Suprapubic skin (tissue), 4 donors: ENCODE measurements at places on chromosomes 3 and 15. TPM values are rescaled to one million over a fixed set of nuclear protein-coding genes. Genes with fewer than 3 reads are reported as not detected.

- no peak overlapping the region for H3K27ac ChIP-seq
- H3K27me3 ChIP-seq = peaks cover 5% of the 10 kb centered on the region
- no peak overlapping the region for H3K4me3 ChIP-seq
- DNase-seq = no peak
- no peaks in the 10 kb centered on the region for H3K4me1 ChIP-seq
- no peaks in the 10 kb centered on the region for H3K36me3 ChIP-seq
Measured at GRCh38 chr3:39208463-39209055, 16.2 kb upstream of the XIRP1 start.

- H3K36me3 ChIP-seq = no peaks in the 10 kb centered on the region
- no peak overlapping the region for H3K4me3 ChIP-seq
- H3K27ac ChIP-seq = peak overlapping the region; percentile 61
- DNase-seq = peak; percentile 94
- H3K4me1 ChIP-seq = peaks cover 17% of the 10 kb centered on the region
Measured at GRCh38 chr3:12999147-13000140, 73.8 kb downstream of the IQSEC1 start.

- H3K4me3 ChIP-seq = no peak overlapping the region
- H3K4me1 ChIP-seq = peaks cover 6% of the 10 kb centered on the region
- DNase-seq = no peak
- H3K27ac ChIP-seq = no peak overlapping the region
- H3K27me3 ChIP-seq = no peaks in the 10 kb centered on the region
- H3K36me3 ChIP-seq = peaks cover 11% of the 10 kb centered on the region
Measured at GRCh38 chr3:14900881-14901873, 46.2 kb upstream of the NR2C2 start.

- no peaks in the 10 kb centered on the region for H3K27me3 ChIP-seq
- no peaks in the 10 kb centered on the region for H3K4me1 ChIP-seq
- no peak overlapping the region for H3K27ac ChIP-seq
Measured at GRCh38 chr3:85780806-85781205, 822.0 kb downstream of the CADM2 start.

DNA sequence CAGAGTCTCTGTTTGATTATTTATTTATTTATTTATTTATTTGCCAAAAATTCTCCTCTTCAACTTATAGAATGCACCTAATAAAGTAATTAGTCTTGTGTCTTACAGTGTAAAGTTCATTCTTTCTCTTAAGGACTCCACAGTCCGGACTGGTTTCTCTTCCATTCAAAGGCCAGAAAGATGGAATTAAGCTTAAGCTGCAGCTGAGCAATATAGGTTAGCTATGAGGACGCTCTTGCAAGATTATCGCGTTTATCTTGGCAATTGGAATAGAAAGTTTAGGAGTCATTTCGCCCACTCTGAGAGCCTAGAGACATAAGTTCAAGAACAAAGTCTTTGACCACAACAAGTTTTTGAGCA, 15.0 kb downstream of the TAGLN3 start:
- DNase-seq = no peak
- H3K4me1 ChIP-seq = peaks cover 6% of the 10 kb centered on the region
- no peaks in the 10 kb centered on the region for H3K36me3 ChIP-seq
- H3K27ac ChIP-seq = no peak overlapping the region
- no peak overlapping the region for H3K4me3 ChIP-seq

DNA sequence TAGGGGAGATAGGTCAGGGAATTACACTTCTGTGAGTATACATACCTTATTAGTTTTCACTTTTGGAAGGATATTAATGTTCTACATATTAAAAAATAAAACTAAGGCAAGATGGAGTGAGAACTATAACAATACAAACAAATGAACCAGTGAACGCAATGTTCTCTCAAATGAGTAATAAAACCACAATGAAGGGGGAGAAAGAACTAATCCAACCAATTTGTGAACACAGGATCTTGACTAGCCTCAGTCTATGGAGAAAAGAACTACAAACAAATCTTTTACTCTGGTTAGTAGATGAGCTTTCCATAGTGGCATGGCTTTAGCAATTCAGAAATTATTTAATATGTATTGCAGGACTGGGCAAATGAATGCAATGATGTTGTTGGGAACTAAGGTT, 26.9 kb upstream of the ATOSA start:
- no peaks in the 10 kb centered on the region for H3K36me3 ChIP-seq
- DNase-seq = no peak
- H3K4me1 ChIP-seq = peaks cover 4% of the 10 kb centered on the region
- H3K27me3 ChIP-seq = no peaks in the 10 kb centered on the region

The HESX1 gene
- total RNA-seq = 0.76 TPM
